Fibroblast of lung (primary cell): ENCODE measurements at places on chromosomes 12 and 14. TPM values are rescaled to one million over a fixed set of nuclear protein-coding genes. Genes with fewer than 3 reads are reported as not detected.
A peak's percentile ranks its signal among the peaks of the same experiment; 100 is the strongest.

The KIF5A gene
- total RNA-seq = 0.51 and 1.3 TPM in 2 replicates

The RDH5 gene
- total RNA-seq = 12.1 and 49.2 TPM in 2 replicates

DNA sequence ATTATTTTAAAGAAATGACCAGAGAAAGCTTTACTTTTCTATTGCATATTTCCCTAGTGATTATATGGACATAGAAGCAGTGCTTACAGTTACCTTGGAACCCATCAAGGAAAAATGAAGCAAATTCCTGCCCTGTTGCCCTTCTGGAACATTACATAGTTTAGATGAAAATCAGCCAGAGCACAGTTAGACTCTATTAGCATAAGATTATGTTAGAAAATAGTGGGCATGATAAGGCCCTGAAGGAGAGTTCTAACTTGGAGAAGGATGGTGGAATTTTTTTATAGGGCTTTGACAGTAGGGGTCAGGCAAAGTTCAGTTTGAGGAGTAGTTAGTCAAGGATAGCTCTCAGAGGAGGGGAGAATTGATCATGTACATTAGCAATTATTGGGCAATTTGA, 74.3 kb downstream of the FUT8 start:
- H3K27me3 ChIP-seq = no peaks in the 10 kb centered on the region
- H3K36me3 ChIP-seq = no peaks in the 10 kb centered on the region
- H3K4me1 ChIP-seq = no peaks in the 10 kb centered on the region
- no peak overlapping the region for H3K27ac ChIP-seq
- no peak overlapping the region for H3K4me3 ChIP-seq
- DNase-seq = no peak

- no peaks in the 10 kb centered on the region for H3K4me1 ChIP-seq
- H3K27me3 ChIP-seq = no peaks in the 10 kb centered on the region
- H3K27ac ChIP-seq = no peak overlapping the region
- H3K4me3 ChIP-seq = no peak overlapping the region
These were observed 181.2 kb downstream of the PRKCH start for GRCh38 chr14:61502459-61503093.

GRCh38 chr14:75711796-75712211, 50.8 kb downstream of the TTLL5 start:
- H3K27ac ChIP-seq = peak overlapping the region; percentile 47
- peak; percentile 82 for DNase-seq

GRCh38 chr14:23321572-23322547, 603 bp downstream of the PABPN1 start:
- H3K36me3 ChIP-seq = peaks cover 13% of the 10 kb centered on the region
- peak overlapping the region; percentile 92 for H3K27ac ChIP-seq
- H3K4me3 ChIP-seq = peak overlapping the region; percentile 95

DNA sequence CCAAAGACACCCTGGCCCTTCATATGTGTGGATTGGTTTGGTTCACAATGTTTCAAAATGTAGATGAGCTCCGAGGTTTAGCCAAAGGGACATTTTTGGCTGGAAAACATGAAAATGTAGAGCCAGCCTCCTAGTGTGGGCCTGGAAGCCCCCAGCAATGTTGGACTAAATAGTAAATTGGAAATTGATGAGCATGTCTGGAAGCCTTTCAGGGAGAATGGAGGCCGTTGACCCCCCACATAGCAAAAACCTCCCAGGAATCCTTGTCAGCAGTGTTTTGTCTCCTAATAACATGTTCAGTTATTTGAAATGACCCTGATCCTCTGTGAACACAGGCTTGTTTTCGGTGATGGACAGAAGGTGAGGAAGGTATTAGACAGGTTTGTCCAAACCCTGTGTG, 65.1 kb upstream of the TBX3 start:
- H3K4me3 ChIP-seq = no peak overlapping the region
- DNase-seq = no peak
- H3K4me1 ChIP-seq = peaks cover 15% of the 10 kb centered on the region
- H3K27me3 ChIP-seq = no peaks in the 10 kb centered on the region
- H3K27ac ChIP-seq = no peak overlapping the region
- no peaks in the 10 kb centered on the region for H3K36me3 ChIP-seq
